Stimulated activated CD4-positive, alpha-beta T cell treated with anti-CD3 and anti-CD28 coated beads, Interleukin-2, amount 100 ng/mL, for 48 hours (primary cell): ENCODE measurements at places on chromosomes 7 and 10.

DNA sequence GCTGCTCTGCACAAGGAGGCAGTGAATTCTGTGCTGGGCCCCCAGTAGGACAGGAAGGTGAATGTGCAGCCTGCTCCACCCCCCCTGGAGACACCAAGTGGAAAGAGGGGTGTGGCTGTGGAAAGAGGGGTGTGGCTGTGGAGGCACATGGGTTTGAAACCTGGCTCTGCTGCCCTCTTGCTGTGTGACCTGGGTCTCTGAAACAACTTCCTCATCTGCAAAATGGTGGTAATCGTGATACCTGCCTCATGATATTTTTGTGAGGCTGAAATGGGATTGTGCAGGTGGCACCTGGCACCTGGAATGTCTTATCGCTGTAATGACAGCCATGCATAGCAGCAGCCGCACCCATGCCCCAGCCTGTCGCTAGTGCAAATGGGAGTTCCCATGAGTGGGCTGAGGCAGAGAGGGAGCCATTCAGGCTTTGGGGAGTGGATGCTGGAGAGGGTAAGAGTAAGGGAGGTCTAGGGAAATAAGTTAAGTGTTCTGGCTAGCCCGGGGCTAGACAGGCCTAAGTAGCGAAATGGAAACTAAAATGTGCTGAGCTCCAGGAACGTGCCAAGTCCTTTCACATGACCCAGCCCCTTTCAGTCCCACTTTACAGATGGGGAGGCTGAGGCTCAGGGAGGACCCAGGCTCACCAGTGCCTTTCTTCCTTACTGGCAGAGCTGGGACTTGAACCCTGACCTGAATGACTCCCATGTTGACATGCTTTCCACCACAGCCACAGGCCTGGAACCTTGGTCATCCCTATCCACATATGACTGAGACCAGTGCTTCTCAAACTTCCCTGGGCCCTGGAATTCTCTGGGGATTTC is 35.0 kb downstream of the C10orf105 start:
- DNase-seq: no peak

DNA sequence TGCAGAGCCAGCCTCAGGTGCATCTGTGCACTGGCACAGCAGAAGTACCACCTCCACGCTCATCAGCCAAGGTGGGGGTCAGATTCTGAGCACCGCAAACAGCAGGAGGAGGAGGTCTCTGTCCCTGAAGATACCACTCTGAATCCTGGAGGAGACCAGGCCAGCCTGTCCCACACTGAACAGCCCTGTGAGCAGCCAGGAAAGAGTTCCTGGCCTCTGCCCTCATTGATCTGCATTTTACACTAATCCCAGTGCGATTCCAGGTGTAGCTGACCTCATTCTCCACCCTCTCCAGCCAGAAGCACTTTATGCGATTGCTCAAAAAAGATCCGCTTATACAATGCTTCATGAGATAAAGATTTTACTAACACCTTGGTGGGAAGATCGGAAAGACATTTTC is 99.1 kb upstream of the CACUL1 start:
- no peak for DNase-seq

GRCh38 chr10:11870461-11870780 is 47.3 kb downstream of the PROSER2 start:
- DNase-seq: no peak

DNA sequence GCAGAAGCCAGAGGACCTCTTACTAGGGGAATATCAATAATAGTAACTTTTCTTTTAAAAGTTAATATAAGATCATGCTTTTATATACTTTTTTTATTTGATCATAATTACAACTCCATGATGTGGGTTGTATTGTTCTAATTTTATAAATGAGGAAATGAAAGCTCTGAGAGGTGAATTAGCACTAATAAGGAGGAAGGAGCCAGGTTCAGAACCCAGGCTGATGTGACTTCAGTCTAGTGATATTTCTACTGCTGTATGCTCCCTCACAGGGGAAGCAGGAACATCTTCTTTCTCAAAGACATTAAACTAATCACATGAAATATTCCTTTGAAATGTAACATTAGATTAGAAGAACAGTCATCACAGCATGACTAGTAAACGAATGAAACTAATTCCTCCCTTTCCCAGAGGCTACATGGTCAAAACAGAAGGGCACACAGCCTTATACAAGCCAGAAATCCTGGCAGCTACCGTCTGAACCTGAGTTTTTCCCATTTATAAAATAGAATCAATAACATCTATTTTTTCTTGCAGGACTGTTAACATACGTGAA is 81.4 kb upstream of the GJD4 start:
- no peak for DNase-seq

- DNase-seq: no peak
These were observed 135.3 kb upstream of the FAM3C start for GRCh38 chr7:121531175-121532070.

GRCh38 chr10:72006026-72006425 is 41.8 kb downstream of the CHST3 start:
- no peak for DNase-seq

DNA sequence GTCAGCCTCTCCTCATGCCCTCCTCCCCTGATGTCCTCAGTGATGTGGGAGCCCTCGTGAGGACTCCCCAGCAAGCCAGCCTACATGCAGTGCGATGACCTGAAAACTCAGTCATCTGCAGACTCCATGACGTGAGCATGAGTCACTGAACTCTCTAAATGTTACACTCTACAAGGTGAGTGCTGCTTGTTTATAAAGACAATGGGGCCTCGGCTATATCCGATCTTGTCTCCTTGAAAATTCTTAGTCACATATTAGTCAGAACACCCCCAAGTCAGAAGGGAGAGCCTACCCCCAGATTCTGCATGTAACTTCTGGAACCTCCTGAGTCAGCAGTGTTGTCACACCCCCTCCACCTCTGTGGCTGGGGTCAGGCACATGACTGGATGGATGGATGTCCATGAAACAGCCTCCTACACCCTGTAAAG is 673.8 kb downstream of the INHBA start:
- DNase-seq: no peak

DNA sequence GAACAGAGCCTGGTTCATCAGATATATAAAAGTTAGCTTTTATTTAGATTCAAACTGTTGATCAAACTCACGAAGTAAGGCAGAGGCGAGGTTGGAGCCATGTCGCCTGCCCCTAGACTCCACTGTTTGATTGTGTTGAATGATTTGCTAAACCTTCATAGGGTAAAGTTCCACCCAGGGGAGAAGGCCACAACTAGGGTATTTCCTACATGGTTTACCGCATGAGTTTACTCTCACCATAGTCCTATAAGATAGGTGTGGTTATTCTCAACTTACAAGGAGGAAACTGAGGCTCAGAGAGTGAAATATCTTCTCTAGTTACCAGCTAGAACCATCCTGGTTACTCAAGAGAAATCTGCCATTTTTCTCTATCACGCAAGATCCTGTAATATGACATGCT is 31.8 kb downstream of the ARHGAP22 start:
- DNase-seq: no peak

DNA sequence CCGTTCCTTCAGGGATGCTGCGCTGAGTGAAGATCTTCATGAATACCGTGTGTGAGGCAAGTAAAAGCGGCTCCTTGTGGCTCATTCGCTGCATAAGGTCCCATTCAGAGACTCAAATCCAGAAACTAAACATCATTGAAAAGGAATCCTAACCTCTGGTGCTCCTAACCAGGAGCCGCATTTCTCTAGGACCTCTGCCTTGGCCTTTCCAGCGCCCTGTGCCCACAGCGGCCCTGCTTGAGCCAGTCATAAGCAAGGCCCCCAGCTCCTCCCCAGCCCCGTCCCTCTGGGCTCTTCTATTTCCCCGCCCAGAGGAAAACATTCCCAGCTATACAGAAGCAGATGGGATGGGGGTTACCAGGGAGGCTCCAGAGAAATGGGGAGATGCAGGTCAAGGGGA is 42.6 kb upstream of the INSIG1 start:
- DNase-seq: no peak

GRCh38 chr10:34768261-34768971 is 46.7 kb downstream of the PARD3 start:
- no peak for DNase-seq

DNA sequence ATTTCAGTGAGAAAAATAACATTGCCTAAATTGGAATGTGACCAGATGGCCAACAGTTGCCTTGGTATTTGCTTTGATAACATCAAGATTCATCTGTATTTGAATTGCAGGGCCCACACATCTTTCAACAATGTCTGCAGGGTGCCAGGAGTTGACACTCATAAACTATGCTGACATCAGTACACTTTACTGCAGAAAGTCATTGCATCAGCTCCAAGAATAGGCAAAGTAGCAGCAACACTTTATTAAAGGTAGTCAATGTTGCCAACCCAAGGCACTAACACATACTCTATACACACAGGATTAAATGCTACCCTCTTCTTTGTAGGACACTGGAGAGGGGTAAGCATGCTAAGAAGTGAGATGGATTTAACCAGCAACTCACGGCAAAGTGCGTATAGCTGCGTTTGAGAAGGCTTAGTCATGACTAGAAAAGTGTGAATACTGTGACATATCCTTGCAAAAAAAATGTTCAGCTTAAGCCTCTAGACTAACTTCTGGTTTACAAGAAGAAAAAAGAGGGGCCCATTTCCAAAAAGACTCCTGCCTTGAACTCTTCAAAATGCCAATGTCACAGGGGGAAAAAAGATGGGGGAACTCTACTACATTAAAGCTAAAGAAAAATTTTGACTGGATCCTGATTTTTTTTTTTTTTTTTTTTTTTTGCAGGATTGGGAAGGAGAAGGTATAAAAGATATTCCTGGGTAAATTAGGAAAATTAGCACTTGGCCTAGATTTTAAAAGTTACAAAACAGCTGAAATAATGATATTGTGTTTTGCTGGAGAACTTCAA is 2.2 kb downstream of the BBIP1 start:
- no peak for DNase-seq

DNA sequence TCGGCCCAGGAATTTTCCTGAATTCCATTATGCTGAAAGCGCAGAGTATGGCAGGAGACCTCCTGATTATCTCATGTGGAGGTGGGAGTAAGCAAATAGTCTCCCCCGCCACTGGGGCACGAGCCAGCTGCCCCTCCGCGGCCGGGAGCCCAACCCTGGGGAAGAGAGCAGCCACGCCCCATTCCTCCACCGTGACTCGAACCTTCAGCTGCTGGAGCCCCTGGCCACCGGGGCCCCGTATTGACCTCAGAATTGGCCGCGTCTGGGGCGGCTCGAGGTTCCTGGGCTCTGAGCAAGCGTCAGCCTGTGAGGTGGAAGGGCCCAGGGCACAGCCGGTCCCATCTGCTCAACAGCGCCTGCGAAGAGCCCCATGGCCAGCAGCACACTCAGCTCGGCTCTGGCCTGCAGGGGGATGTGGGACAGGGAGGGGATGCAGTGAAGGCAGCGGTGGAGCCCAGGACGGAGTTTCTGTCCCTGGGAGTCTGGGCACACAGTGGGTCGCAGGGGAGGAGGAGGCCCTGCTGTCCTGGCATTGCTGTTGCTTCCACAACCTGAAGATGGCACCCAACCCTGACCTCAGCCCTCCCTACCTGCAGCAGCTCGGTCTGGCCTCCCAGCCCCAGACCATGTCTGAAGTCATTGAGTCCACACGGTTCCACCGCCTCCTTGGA is 97.8 kb downstream of the CHST15 start:
- DNase-seq: no peak

DNA sequence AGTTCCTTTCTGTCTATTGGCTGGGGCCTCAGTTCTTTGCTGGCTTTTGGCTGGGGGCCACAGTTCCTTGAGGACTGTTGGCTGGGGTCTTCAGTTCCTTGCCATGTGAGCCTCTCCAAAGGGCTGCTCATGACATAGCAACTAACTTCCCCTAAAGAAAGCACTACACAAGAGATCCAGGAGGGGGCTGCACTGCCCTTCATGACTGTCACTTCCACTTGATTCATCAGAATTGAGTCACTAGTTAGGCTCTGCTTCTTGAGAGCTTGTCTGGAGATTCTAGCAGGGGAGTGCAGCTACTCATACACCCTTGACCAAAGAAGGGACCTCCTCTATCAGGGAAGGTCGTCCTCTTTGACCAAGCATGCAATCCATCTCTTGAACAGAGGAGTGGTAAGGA is 38.0 kb upstream of the MKX start:
- peak; percentile 16 for DNase-seq

- DNase-seq: no peak
These were observed 1544.1 kb downstream of the REEP3 start for GRCh38 chr10:65065278-65065677.

DNA sequence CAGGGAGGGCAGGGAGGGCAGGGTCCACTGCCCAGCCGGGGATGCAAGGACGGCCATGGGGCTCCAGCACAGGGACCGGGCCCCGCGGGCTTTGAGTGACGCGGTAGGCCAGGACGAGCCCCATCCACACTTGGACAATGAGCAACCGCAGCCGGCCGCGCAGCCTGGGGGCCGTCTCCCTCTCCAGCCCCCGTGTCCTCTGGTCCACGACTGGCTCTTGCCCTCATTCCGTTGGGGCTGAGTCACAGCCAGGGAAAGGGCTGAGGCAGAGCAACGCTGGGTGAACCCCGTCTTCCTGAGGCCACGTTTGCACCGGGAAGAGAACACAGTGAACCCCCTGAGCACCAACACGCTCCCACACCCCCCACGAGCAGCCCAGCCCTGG is 23.7 kb downstream of the SHH start:
- DNase-seq: no peak

DNA sequence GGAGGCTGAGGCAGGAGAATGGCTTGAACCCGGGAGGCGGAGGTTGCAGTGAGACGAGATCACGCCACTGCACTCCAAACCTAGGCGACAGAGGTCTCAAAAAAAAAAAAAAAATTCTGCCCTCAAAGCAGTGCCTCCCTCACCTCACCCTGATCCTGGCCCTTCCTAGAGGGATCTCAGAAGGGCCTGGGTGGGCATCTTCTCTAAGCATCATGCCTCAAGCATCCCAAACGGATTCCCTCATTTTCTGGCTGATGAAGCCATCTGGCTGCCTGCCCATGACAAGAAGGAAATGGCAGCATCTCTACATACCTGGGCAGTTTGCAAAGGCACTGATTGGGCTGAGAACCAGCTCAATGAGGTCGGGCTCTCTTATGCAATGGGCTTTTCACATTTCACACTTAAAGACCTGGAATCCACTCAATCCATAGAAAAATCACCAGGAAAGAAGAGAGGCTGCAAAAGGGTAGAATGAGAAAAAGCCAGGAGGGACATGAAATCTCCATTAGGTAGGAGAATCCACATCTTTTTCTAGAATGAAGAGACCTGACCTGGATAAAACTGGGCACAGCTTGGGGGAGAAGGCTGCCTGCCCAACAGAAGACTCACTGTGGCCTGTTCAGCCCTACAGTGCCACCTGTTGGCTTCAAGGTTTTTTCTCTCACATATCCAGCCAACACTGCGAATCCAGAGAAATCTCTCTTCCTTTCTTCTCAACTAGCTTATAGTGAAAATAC is 48.1 kb downstream of the PDLIM1 start:
- DNase-seq: peak; percentile 34

DNA sequence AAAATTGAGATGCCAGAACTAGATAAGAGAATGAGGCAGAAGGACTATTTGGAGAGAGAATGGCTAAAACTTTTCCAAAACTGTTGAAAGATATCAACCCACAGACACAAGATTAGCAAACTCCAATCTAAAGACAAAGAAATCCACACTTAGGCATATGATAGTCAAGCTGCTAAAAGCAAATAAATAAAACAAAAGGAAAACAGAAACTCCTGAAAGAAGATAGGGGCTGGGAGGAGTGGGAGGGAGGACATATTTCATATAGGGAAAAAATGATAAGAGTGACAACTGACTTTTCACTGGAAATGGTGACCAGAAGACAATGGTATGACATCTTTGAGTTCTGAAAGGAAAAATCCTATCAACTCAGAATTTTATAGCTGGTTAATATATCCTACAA is 105.4 kb upstream of the ADO start:
- no peak for DNase-seq

- no peak for DNase-seq
These were observed 68.5 kb downstream of the MICU1 start for GRCh38 chr10:72557362-72557761.
